Right hindlimb (tissue), 1 donor: ENCODE measurements at places on chromosomes 1 and 21.
A peak's percentile ranks its signal among the peaks of the same experiment; 100 is the strongest.

GRCh38 chr1:6157528-6158174 lies 22.5 kb downstream of the CHD5 start:
- DNase-seq: no peak

GRCh38 chr1:54356680-54357147 lies 49.5 kb downstream of the SSBP3 start:
- no peak for DNase-seq

- no peak for DNase-seq
Measured at GRCh38 chr1:108570128-108570527, 10.2 kb downstream of the EEIG2 start.

DNA sequence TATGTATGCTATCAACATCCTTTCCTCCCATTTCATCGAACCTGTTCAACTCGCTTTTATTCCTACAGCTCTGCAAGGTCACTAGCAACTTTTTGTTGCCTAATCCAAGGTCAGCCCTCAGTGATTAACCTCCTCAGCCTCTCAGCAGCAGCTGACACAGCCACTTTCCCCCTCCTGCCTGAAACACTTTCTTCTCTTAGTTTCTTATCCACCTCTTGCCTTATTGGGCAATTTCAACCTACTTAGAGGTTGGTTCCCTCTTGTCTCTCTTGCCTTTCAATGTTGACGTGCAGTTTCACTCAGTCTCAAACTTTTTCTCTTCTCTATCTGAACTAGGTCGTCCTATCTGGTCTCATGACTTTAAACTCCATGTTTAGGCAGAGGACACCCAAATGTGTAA lies 156.3 kb downstream of the C1orf94 start:
- DNase-seq: no peak

- no peak for DNase-seq
Measured at GRCh38 chr1:116497656-116498055, 73.2 kb downstream of the CD58 start.

GRCh38 chr1:88670462-88670861 lies 13.6 kb upstream of the PKN2 start:
- DNase-seq: no peak

DNA sequence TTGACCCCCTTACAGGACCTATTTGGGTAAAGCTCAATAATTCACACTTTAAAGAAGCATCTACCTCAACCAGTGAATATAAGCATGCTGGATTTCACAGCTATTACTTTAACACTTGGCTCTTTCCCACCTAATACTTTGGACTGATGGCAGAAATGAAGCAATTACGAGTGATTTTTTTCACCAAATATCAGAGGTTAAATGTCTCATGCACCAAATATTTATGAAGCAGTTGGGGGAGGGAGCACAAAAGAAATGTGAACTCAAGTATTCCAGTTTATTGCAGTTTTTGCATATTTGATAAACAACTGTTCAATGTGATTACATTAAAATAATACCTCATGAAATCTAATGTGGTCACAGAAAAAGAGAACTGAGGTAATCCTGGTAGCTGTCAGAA lies 223.6 kb downstream of the LRRC7 start:
- DNase-seq: no peak

DNA sequence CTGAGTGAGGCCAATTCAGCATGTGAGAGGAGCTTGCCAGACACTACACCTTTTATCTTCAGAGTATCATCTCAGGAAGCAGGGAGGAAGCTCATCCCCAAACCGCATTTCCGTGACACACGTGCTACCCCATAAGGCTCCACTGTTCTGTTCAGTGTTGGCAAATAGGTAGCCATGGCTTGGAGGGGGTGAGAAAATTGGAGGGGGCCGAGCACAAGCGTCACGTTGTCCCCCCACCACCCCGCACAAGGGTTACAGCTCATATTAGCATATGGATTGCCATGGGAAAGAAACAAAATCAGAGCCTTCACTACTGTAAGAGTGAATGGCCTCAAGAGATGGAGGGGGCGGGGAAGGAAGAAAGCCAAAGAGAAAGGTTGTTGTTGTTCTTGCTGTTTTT lies 46.7 kb downstream of the OLIG1 start:
- DNase-seq: no peak

GRCh38 chr1:30823627-30823968 lies 66.0 kb upstream of the LAPTM5 start:
- no peak for DNase-seq

DNA sequence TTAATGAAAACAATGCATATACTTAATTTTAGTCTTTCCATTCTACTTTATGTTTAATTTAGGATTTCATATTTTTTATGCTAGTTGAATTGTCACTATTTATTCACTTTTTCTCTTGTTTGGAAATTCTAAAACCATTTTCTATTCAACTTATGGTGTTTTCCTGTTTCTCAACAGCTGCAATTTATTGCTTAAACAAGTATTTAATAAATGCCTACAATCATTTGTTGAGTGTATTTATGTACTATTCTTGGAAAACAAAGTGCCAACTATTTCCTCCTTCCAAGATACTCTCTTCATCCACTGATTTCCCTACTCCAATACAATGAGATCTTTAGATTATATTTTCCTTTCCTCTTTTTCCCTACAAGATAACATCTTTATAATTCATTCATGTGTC lies 65.4 kb downstream of the NUF2 start:
- DNase-seq: no peak

- DNase-seq: peak; percentile 43
Measured at GRCh38 chr1:93758842-93759515, 77.3 kb upstream of the BCAR3 start.

DNA sequence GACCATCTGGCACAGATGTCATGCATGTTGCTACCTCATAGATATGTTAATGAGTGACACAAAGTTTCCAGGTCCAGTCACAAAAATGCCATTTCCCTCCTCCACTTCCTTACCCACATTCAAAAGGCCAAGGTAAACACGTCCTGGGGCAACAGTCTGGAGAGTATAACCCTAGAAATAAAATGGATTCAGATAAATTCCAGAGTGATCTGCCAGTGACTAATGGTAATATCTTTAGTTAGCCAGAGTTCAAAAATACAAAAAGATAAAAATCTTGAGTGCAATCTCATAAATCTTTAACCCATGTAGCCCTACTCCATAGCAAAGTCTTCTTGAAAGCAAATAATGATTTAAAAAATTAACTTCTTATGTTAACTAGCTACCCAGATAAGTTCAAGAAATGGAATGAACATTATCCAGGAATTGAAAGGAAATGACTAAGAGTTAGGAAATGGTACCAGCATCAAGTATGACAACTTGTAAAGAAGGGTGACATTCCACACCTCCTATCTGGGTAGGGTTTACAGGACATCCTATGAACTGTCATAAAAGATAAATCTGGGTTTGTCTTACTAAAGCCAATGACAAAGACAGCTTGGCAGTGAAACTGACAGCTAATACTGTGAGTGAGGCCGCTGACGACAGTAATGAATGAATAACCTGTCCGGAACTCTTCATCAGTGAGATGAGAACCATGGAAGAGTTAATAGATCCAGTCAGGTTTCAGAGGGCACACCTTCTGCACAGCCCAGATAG lies 18.1 kb downstream of the RGS2 start:
- DNase-seq: no peak

- DNase-seq: no peak
Measured at GRCh38 chr1:185934476-185935189, 200.4 kb downstream of the HMCN1 start.

GRCh38 chr1:206816390-206817287 lies 44.3 kb upstream of the IL10 start:
- DNase-seq: no peak

DNA sequence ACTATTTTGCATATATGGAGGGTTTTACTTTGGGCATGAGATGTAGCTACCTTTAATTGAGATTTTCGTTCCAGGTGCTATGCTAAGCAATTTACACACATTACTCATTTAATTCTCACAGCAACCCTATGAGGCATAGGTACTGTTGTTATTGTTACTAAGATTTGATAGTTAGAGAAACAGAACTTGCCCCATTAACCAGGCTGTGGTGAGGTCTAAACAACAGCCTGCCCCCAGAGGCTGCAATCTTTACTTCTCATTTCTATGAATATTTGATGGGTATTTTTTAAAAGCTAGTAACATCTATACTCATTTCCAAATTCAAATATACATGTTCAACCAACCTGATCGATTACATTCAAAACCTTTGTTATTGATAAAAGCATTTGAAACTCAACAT lies 155.6 kb downstream of the GALNT2 start:
- no peak for DNase-seq

- DNase-seq: no peak
Measured at GRCh38 chr21:42370894-42371654, 4.7 kb upstream of the TFF1 start.

- peak; percentile 21 for DNase-seq
Measured at GRCh38 chr1:147515045-147515869, 26.0 kb upstream of the BCL9 start.

- DNase-seq: peak; percentile 49
Measured at GRCh38 chr1:62953633-62954032, 169.7 kb downstream of the ATG4C start.

- DNase-seq: peak; percentile 73
Measured at GRCh38 chr1:36175137-36176095, 19.5 kb downstream of the MAP7D1 start.

DNA sequence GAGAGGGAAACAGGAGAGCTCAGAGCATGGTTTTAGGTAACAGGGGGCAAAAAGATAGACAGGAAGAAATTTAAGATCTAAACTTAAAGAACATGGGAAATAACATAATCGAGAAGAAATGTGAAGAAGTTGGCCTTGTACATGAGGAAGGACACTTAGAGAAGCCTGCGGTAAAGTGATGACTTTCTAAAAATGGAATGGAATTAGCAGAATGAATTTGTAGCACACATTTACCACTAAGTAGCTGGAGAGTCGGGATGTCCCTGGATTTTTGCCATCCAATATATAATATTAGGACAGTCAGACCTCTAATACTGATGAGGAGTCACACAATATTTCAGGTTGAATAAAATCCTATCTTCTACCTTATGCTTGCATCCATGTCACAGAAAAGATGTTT lies 77.7 kb upstream of the C1orf87 start:
- DNase-seq: no peak

GRCh38 chr1:164559342-164560051 lies 513 bp downstream of the PBX1 start:
- DNase-seq: peak; percentile 70

GRCh38 chr1:182580736-182581135 lies 8.3 kb downstream of the RNASEL start:
- DNase-seq: no peak

DNA sequence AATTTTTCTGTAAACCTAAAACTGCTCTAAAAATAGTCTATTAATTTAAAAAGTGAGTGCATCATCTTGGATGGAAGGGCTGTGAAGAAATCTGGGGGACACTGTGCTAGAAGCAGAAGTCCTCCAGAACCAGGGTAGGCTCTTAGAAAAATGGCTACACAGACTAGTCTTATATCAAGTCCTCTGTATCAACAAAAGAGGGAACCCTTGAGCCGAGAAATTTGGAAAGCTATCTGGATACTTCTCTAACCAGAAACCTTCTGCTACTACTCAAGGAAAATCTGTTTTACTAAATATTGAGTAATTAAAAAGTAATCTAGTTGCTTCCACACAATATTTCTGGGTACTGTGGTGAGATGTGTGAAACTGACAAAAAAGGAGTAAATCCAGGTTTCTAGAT lies 92.1 kb downstream of the WDR3 start:
- DNase-seq: no peak

DNA sequence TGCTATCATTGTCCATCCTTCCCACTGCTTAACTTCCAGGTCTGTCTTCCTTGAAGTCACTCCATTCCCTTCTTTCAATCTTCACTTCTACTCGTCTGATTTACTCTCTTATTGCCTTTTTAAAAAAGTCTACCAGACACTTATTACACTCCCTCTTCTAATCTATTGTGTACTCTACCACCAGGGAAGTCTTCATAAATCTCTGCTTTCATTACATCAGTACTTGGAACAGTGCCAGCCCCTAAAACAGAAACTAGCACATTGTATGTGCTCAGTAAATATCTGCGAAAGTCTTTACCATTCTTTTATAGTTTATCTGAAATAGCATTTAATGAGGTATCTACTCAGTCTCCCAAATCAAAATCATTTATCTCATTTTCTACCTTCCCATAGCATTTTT lies 236.4 kb downstream of the USH2A start:
- DNase-seq: no peak

DNA sequence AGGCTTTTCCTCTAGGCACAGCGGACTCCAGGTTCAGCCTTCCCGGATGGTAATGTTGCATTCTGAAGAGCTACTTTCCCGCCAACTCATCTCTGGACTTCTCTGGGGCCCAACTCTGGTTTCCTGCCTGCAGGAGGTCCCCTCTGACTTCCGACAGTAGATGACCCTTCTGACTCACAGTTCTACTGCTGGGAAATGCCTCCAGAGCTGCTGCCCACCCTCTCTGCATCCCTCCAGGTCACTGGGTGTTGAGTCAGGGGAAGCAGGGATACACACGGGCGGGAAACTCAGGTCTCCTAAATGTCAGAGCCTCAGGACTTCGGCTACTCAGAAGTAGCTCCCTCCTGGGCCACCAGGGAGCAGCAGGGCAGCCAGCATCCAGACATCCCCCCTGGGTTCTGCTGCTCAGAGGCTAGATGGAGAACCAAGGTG lies 2.1 kb upstream of the KIF21B start:
- DNase-seq: no peak

- no peak for DNase-seq
Measured at GRCh38 chr1:200634261-200635122, 13.9 kb upstream of the KIF14 start.

- no peak for DNase-seq
Measured at GRCh38 chr1:218848009-218848408, 325.7 kb upstream of the LYPLAL1 start.

DNA sequence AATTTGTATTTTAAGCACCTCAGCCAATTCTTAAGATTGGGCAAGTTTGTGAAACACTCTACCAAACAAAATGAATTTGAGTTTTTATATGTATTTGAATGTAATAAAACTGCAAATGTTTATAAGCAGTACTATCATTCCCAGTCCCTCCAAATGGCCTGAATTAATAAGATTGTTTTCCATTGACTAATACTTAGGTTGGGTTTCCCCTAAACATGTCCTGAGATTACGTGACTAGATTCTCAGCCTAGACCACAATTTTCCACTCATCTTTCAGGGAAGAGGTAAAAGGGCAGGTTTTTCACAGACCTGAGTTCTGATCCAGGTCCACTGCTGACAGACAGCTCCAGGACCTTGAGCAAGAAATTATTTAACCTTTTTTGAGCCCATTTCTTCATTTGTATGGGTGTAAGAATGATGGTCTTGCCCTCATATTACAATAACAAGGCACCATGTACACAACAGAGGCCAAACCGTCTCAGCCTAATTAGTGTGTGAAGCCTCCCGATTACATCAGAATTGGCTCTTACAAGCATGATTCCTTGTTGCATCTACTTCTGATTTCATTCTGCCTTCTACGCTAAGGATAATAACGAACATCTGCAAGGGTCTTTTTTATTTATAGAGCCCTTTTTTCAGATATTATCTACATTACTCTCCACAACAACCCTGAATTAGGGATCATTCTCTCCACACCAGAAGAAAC lies 51.2 kb downstream of the BEND5 start:
- no peak for DNase-seq

- DNase-seq: no peak
Measured at GRCh38 chr1:37425221-37425620, 49.2 kb upstream of the ZC3H12A start.

- DNase-seq: peak; percentile 38
Measured at GRCh38 chr1:214548988-214549387, 2.4 kb downstream of the PTPN14 start.
